ENCODE measurements at places on chromosomes 12 and 14.

DNA sequence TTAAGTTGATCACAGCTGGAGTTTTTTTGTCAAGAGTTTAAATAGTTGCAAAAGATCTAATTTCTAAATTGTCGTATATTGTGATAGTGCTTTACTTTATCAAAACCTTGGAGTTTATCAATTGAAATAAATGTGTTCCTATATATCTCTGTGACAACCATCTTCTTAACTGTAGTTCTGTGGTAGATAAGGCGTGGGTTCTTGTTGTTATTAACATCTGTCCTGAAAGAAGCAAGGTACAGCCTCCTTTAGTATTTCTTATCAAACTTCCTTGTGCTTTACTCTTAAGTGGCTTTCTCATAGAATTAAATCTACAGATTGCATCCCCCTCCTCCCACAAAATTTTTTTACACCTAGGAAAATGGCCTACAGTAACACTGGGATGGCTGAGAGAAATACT is 7.3 kb downstream of the SCYL2 start:
- no peak for DNase-seq

DNA sequence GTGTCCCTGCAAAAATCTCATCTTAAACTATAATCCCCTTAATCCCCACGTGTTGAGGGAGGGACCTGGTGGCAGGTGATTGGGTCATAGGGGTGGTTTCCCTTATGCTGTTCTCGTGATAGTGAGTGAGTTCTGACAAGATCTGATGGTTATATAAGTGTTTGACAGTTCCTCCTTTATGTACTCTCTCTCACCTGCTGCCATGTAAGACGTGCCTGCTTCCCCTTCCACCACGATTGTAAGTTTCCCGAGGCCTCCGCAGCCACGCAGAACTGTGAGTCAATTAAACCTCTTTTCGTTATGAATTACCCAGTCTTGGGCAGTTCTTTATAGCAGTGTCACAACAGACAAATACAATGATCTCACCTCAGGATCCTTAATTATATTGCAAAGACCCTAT is 45.2 kb upstream of the MAP1LC3B2 start:
- DNase-seq, result no peak

- DNase-seq, result no peak
These were observed 122.7 kb downstream of the SINHCAF start for GRCh38 chr12:31203261-31203660.

DNA sequence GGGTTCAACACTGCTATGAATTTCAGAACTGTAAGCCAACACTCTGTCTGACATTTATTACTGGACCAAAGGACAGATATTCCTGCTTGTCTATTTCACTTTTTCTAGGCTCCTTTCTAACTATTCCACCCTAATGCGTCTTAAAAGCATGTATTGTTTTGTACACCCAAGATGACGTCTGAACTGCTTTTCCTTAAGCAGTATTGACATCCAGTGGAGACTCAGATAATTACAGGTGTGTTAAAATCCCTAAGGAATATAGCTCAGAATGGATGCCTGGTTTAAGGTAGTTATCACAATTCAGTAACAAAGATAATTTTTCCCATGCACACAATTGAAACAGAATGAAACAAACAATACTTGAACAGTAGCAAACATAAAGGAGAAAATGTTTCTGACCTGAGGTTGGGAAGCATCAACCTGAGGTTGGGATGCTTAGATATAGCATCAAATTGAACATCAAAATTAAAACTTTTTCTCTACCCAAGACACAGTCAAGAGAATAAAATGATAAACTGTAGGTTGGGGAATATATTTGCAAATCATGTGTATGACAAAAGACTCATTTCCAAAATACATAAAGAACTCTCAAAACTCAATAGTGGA is 93.7 kb upstream of the PTPRR start:
- DNase-seq, result no peak

DNA sequence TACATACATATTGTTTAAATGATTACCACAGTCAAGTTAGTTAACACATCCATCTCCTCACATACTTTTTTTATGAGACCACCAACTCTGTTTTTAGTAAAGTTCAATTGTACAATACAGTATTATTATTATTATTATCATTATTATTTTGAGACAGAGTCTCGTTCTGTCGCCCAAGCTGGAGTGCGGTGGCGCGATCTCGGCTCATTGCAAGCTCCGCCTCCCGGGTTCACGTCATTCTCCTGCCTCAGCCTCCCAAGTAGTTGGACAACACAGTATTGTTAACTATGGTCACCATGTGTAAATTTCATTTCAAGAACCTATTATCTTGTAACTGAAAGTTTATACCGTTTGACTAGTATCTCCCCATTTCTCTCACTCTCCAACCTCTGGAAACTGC is 942.0 kb upstream of the FBXO33 start:
- DNase-seq, result no peak

DNA sequence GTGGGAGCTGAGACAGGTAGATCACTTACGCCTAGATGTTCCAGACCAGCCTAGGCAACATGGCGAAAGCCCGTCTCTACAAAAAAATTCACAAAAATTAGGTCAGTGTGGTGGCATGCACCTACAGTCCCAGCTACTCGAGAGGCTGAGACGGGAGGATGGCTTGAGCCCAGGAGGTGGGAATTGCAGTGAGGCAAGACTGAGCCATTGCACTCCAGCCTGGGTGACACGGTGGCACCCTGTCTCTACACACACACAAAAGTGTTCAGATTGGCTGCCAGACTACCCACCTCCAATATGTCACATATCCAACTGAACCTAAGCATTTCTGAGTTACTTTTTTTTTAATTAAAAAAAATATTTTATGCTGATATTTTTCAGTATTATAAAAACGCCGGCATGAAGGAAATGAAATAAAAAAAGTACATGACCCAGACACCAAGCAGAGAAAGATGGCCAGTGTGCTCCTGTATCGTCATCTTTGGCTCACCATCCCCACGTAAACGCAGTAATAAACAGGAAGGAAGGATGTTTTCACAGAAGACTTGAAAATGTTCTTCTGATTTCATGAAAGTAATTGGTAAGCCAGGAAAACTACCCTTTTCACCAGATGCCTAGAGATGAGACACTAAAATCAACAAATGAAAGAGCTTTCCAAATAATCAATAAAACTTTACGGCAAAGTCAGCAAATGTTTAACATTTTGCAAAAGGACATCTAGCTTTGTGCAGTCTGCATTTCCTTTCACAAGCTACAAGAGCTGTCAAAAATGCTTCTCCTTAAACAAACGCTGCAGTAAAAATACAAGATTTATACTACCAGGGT is 26.4 kb downstream of the CDC42BPB start:
- DNase-seq, result no peak

DNA sequence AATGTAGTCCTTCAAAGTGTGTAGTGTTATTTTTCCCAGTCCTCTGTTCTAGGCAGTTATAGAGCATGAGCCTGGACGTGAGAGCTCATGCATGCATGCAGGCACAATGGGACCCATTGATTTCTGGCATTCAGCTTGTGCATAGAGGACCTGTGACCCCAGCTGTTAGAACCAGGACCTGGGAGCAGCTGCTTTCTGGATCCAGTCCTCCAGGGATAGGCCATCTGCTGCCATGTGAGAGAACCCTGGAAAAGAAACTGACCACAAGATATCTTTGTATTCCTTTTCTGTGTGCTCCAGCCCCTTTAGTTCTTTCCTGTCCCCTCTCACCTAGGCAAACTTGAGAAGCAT is 76.9 kb downstream of the SUSD6 start:
- no peak for DNase-seq

DNA sequence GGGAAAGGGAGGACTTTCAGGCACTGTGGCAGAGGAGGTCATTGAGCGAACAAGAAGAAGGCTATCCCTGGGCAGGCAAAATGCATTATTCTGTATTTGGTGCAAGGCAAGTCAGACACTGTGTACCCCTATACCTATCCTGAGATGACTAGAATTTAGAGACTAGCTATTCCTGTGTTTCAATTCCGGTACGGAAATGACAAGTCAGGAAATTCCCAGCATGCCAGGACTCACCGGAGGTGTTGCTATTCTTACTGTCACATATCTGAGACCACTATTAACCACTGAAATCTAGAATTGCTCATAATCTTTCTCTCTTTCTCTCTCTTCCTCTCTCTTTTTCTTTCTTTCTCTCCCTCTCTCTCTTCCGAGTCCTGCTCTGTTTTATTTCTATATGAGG is 297.1 kb downstream of the PDZRN4 start:
- DNase-seq, result no peak

DNA sequence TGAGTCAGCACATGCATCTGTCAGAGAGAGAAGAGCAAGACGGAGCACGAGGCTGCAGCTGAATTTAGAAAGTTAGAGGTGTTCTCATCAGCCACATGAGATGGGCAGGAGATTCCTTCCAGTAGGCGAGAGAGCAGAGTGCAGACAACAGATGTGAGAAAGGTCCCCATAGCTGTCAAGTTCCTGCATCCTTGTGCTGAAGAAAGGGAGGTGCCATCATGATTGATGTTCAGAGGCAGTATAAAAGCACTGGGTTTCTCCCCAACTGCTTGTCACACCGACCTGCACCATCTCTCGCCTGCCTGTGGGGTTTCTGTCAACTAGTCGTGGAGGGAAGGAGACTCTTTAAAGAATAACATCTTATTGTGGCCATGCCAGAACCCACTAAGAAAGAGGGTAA is at the start of gene MYBPC1:
Gene MYBPC1 (plus strand): TSS at position 272 of the 400 bp plus-strand sequence. CDS start 100 bp downstream, at position 372.
- DNase-seq, result no peak

- DNase-seq, result no peak
These were observed 178.1 kb upstream of the NOVA1 start for GRCh38 chr14:26775765-26776563.

DNA sequence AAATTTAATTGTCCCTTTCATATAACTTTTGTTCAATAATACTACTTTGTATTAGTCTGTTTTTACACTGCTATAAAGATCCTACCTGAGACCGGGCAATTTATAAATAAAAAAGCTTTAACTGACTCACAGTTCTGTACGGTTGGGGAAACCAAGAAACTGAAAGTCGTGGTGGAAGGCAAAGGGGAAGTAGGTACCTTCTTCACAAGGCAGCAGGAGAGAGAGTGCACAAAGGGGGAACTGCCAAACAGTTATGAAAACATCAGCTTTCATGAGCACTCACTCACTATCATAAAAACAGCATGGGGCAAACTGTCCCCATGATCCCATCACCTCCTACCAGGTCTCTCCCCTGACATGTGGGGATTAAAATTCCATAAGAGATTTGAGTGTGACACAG is 1069.0 kb downstream of the FSCB start:
- DNase-seq, result no peak

- no peak for DNase-seq
These were observed 1523.2 kb upstream of the FLRT2 start for GRCh38 chr14:84006643-84007155.

DNA sequence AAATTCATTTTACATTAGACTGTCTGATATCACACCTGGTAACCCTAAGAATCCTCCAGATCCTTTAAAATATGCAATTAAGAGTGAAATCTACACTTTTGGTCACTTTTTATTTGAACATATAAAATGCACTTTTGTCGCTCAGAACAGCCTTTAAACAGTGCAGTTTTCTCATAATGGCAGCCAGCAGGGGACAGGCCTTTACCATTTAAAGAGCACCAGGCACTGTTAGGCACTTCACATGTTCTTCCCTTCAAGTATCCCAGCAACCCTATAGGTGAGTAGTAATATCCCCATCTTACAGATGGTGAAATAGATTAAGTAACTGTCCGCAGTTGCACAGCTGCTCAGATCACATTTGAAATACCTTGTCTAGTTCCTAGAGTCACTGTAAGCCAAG is 11.3 kb upstream of the SAMD4A start:
- no peak for DNase-seq

DNA sequence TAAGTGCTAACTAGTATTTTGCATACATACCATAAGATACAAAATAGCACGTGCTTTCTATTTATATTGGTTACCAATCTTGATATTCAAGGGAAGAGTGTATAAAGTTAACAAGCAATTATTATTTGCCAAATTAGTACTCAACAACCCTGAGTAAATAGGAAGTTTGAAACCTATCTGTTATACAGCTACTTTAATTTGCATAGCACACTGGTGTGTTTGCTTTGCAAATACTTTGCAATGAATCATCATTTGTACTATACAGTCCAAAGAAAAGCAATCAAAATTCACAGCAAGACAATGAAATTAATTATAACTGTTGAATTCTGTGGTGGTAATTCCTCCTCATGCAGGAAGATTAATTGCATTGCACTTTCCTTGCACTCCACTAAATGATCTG is 469.1 kb downstream of the PRKD1 start:
- DNase-seq, result no peak

GRCh38 chr14:54845641-54846040 is 57.0 kb downstream of the GCH1 start:
- no peak for DNase-seq

DNA sequence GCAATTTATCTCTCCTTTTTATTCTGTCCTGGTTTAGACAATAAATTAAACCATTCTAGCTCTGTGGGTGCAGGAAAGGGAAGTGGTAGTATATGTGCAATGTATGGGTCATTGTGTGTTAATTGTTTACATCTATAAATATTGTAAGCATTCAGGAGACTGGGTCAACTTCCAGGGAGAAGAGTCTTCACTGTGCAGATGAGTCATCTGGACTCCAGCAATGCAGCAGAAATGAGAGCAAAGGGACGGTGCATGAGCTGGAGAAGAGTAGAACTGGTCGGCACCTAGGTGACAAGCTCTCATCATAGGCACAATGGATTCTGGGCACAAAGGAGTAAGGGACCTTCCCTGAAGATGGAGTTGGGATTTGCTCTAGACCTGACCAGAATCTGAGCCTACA is 211.1 kb upstream of the DAAM1 start:
- DNase-seq, result no peak

DNA sequence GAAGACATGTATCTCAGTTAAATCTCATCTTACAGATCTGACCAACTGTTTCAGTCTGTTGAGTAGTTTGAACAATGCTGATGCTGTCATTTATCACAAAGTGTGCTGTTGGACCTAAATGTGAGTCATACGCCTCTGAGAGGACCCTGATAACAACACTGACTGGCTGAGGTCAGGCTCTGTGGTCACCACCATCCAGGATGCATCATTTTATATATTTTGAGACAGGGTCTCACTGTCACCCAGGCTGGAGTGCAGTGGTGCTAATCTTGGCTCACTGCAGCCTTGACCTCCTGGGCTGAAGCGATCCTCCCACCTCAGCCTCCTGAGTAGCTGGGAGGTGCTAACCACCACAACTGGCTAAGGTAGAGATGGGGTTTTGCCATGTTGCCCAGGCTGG is 181.0 kb upstream of the RGS6 start:
- DNase-seq, result no peak

DNA sequence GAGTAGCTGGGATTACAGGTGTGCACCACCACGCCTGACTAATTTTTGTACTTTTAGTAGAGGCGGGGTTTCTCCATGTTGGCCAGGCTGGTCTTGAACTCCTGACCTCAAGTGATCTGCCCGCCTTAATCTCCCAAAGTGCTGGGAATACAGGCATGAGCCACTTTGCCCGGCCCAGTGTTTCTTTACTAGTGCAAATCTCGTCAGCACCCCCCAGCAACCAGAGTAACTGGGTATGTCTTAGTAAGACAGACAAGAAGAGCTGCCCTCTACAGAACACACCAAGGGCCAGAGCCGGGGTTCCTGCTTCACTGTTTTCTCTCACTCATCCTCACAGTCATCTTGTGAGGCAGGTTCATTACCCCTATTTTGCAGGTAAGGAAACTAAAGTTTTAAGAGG is 78.5 kb upstream of the GPR68 start:
- DNase-seq, result no peak

- DNase-seq, result no peak
These were observed 24.5 kb downstream of the CAPS2 start for GRCh38 chr12:75305412-75306332.

- DNase-seq, result no peak
These were observed 15.4 kb upstream of the BCL11B start for GRCh38 chr14:99287269-99287942.

GRCh38 chr12:69512820-69513219 is 42.6 kb downstream of the FRS2 start:
- DNase-seq, result no peak

- no peak for DNase-seq
These were observed 160.1 kb downstream of the BRMS1L start for GRCh38 chr14:35986219-35986573.

Data from activated CD4-positive, alpha-beta T cell treated with anti-CD3 and anti-CD28 coated beads, Interleukin-2, amount 10 ng/mL, durations not matched to agents 7 days and 5 days (primary cell).